ENCODE measurements at places on chromosomes 1 and 21. TPM values are rescaled to one million over a fixed set of nuclear protein-coding genes. Genes with fewer than 3 reads are reported as not detected.
A peak's percentile ranks its signal among the peaks of the same experiment; 100 is the strongest.

GRCh38 chr1:199515261-199515660 is 512.2 kb upstream of the NR5A2 start:
- H3K4me1 ChIP-seq: no peaks in the 10 kb centered on the region
- H3K4me3 ChIP-seq: no peak overlapping the region
- no peaks in the 10 kb centered on the region for H3K27me3 ChIP-seq
- DNase-seq: no peak

DNA sequence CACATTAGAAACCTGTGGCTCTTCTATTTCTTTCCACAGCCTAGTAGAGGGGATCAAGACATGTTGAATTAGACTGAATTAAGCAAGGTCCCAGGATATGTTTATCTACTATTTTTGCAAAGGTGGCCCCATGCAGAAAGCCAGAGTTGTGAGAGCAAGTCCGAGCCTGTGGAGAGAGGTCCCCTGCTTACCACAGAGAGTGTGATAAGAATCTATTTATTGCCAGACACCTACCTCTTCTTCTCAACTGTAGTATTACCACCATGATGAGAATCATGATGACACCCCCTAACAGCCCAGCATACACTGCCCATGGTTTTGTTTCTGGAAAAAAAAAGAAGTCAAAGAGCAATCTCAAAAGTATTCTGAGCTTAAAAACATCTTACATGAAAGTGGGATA is 23.0 kb downstream of the SLAMF1 start:
- H3K36me3 ChIP-seq: no peaks in the 10 kb centered on the region
- no peak overlapping the region for H3K4me3 ChIP-seq
- H3K27ac ChIP-seq: no peak overlapping the region

GRCh38 chr1:225479341-225479740 is 51.5 kb upstream of the LBR start:
- no peak for DNase-seq
- H3K36me3 ChIP-seq: no peaks in the 10 kb centered on the region
- H3K27ac ChIP-seq: no peak overlapping the region
- H3K27me3 ChIP-seq: no peaks in the 10 kb centered on the region
- H3K4me3 ChIP-seq: no peak overlapping the region
- H3K4me1 ChIP-seq: peaks cover 5% of the 10 kb centered on the region

GRCh38 chr1:207051191-207051943 is at the start of gene YOD1:
YOD1 (minus strand) TSS chr1:207051208; CDS start chr1:207051030, 178 bp downstream.
- peaks cover 10% of the 10 kb centered on the region for H3K36me3 ChIP-seq
- no peaks in the 10 kb centered on the region for H3K27me3 ChIP-seq
- peak within 1 kb of the TSS; percentile 99 for H3K27ac ChIP-seq
- DNase-seq: no peak
- peak within 1 kb of the TSS; percentile 96 for H3K4me3 ChIP-seq
- peaks cover 5% of the 10 kb centered on the region for H3K4me1 ChIP-seq

- no peak for DNase-seq
- peaks cover 12% of the 10 kb centered on the region for H3K36me3 ChIP-seq
- no peaks in the 10 kb centered on the region for H3K4me1 ChIP-seq
- H3K27me3 ChIP-seq: no peaks in the 10 kb centered on the region
Observed at GRCh38 chr1:197181982-197182381, 35.5 kb upstream of the ASPM start.

E2F2 gene
- total RNA-seq: 0.50 TPM

DNA sequence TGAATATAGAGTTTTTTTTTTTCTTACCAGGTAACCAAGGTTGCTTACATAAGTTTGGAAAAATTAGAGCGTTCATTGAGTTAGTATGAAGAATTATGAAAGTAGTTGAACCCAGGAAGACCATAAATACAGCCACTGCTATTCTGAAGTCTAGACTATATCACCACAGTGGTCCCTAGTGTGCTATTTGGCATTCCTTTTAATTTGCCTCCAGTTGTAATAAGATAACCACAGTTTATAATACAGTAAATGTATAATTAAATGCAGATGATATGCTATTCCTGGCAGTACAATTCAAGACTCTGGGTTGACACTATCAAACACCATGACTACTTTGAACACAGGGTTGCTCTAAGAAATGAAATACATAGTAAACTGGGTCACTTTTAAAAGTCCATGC is 270.5 kb downstream of the BRINP2 start:
- no peak overlapping the region for H3K4me3 ChIP-seq
- H3K27me3 ChIP-seq: no peaks in the 10 kb centered on the region
- DNase-seq: no peak
- H3K4me1 ChIP-seq: no peaks in the 10 kb centered on the region
- H3K36me3 ChIP-seq: no peaks in the 10 kb centered on the region

DNA sequence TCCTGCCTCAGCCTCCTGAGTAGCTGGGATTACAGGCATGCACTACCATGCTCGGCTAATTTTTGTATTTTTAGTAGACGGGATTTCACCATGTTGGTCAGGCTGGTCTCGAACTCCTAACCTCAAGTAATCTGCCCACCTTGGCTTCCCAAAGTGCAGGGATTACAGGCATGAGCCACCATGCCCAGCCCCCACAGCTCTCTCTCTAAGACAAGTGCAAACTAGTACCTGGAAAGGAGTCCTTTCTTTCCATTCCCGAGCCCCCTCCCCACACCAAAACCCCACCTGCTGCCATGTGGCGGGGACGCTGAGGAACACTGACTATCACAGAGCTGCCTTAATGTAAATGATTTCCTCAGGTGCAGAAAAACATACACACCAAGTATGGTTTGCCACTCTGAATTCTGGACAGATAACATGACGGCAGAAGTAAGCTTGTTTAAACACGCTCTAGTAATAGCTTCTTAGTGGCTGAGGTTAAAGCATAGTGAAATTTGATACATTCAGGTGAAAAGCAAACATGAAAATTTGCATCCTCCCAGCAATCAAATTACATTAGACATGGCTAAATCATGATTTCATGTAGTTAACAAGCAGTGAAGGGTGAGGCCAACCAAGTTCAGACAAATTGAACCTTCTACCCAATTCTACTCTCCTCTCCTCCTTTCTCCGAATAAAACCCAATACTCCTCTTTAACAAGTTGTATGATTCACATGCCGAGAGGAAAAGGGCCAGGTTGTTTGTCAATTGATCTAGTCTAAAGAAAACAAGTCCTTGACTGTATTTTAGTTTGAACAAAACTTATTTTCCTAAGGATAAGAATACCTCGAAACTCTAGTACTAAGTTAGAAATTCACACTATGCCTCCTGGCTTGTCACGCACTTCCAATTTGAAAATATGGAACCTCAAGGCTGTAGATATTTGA is 19.8 kb downstream of the ERRFI1 start:
- H3K27me3 ChIP-seq: no peaks in the 10 kb centered on the region
- H3K4me3 ChIP-seq: no peak overlapping the region
- no peaks in the 10 kb centered on the region for H3K36me3 ChIP-seq
- peak; percentile 70 for DNase-seq
- no peaks in the 10 kb centered on the region for H3K4me1 ChIP-seq

OR2L5 gene
- total RNA-seq: not detected

GUCA2B gene
- not detected for total RNA-seq

DNA sequence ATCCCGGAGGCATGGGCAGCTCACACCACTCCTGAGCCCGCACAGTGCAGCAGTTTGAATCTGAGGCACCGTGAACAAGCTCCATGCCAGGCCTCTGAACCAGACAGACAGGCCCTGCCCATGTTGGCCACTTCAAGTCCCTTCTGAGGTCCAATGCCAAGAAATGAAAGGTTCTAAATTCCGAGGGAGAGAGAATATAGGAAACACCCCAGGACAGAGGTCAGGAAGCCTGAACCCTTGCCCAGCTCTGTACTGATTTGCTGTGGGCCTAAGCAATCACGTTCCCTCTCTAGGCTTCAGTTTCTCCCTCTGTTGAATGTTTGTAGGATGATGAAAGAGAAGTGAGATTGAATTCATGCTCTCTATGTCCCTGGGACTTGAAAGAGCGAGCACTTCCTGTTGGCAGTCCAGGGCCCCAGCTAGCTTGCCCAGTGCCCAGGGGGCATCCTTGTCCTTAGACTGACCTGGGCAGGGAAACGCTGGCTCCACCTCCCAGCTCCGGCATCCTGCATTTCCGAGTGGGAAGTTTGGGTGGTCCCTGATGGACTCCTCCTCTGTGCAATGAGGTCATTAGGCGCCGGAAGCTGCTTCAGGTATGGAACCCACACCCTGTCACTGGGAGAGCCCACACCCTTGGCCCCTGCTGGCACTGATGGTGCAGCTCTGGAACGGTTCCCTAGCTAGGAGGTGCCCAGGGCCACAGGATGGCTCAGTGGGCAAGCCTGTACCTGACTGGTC is 242.4 kb upstream of the TMEM51 start:
- no peak for DNase-seq
- no peaks in the 10 kb centered on the region for H3K36me3 ChIP-seq
- H3K27me3 ChIP-seq: no peaks in the 10 kb centered on the region
- H3K4me3 ChIP-seq: no peak overlapping the region
- H3K27ac ChIP-seq: peak overlapping the region; percentile 19

GRCh38 chr1:113999799-114000198 is 20.5 kb downstream of the OLFML3 start:
- H3K36me3 ChIP-seq: no peaks in the 10 kb centered on the region
- no peak for DNase-seq
- no peak overlapping the region for H3K4me3 ChIP-seq
- no peak overlapping the region for H3K27ac ChIP-seq
- no peaks in the 10 kb centered on the region for H3K4me1 ChIP-seq

DNA sequence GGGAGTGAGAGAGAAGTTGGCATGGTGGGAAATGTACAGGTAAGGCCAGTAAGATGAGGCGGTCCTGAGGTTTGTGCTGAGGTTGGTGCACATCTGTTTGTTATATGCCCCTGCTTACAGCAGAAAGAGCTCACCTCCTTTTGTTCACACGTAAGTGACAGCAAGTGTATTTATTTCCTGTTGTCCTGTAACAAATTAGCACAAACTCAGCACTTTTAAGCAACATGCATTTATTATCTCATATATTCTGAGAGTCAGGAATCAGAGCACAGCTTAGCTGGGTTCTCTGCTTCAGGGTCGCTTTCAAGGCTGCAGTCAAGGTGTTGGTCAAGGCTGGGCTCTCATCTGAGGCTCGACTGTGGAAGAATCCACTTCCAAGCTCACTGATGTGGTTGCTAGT is 45.8 kb downstream of the TENT5C start:
- H3K27me3 ChIP-seq: no peaks in the 10 kb centered on the region
- H3K4me3 ChIP-seq: no peak overlapping the region
- H3K4me1 ChIP-seq: no peaks in the 10 kb centered on the region
- no peaks in the 10 kb centered on the region for H3K36me3 ChIP-seq

GRCh38 chr1:172917972-172918371 is 132.8 kb downstream of the TNFSF18 start:
- no peaks in the 10 kb centered on the region for H3K4me1 ChIP-seq
- H3K27ac ChIP-seq: no peak overlapping the region
- no peak overlapping the region for H3K4me3 ChIP-seq
- H3K36me3 ChIP-seq: no peaks in the 10 kb centered on the region
- DNase-seq: no peak
- no peaks in the 10 kb centered on the region for H3K27me3 ChIP-seq

C1orf94 gene
- total RNA-seq: not detected

SLC22A15 gene
- 9.8 TPM for total RNA-seq

GRCh38 chr1:2983706-2984398 is 37.4 kb upstream of the ACTRT2 start:
- no peaks in the 10 kb centered on the region for H3K4me1 ChIP-seq
- no peaks in the 10 kb centered on the region for H3K36me3 ChIP-seq
- no peaks in the 10 kb centered on the region for H3K27me3 ChIP-seq
- DNase-seq: peak; percentile 52
- H3K4me3 ChIP-seq: no peak overlapping the region
- H3K27ac ChIP-seq: no peak overlapping the region

ATF3 gene
- 12.8 TPM for total RNA-seq

KCNE1 gene
- total RNA-seq: 2.5 TPM

GRCh38 chr21:41726970-41727783 is 39.7 kb downstream of the RIPK4 start:
- no peak overlapping the region for H3K4me3 ChIP-seq
- DNase-seq: no peak
- H3K4me1 ChIP-seq: no peaks in the 10 kb centered on the region
- peaks cover 2% of the 10 kb centered on the region for H3K27me3 ChIP-seq
- H3K36me3 ChIP-seq: no peaks in the 10 kb centered on the region

DNA sequence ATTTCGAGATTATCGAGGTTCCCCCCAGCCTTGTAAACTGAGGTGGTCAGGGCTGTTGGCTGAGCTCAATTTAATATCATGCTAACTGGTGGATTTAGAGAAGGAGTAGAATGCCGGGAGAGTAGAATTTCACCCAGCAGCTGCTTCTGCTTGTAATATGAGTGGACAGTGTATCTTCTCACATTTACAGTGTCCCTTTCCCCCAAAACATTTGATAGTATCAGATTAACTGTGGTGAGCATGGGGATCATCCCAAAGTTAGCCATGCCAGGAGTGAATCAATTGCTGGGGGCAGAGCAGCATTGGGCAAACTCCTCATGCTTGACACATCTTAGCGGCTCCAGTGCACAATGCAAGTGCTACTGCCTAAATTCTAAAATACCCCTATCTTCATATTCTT is 9.2 kb upstream of the PPFIA4 start:
- no peaks in the 10 kb centered on the region for H3K27me3 ChIP-seq
- H3K4me3 ChIP-seq: no peak overlapping the region
- peaks cover 55% of the 10 kb centered on the region for H3K36me3 ChIP-seq
- DNase-seq: no peak
- H3K4me1 ChIP-seq: no peaks in the 10 kb centered on the region

GRCh38 chr1:7117399-7118281 is 332.4 kb downstream of the CAMTA1 start:
- peaks cover 6% of the 10 kb centered on the region for H3K4me1 ChIP-seq
- H3K27me3 ChIP-seq: no peaks in the 10 kb centered on the region
- H3K27ac ChIP-seq: no peak overlapping the region
- H3K36me3 ChIP-seq: no peaks in the 10 kb centered on the region

- no peak for DNase-seq
- no peak overlapping the region for H3K27ac ChIP-seq
Observed at GRCh38 chr1:167503626-167504466, 14.5 kb downstream of the CD247 start.

DNA sequence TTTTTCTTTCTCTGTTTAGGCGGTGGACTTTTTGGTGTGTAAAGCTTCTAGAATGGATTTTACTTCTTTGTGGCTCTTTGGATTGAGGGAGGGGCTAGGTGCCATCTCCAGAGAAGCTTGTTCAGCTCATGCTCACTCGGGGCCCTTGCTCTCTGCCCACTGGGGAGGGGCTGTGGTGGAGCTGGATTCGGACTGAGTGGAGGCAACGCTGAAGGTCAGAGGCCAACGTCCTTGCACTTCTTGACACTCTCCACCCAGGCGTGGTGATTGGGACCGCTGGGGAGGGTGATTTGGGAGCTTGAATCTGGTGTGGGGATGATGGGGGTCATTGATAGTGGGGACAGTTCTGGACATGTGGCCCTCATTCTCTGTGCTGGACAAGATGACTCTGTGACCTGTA is 52.6 kb downstream of the ADARB1 start:
- peaks cover 12% of the 10 kb centered on the region for H3K4me1 ChIP-seq
- no peak overlapping the region for H3K27ac ChIP-seq
- no peak overlapping the region for H3K4me3 ChIP-seq

TFF1 gene
- total RNA-seq: not detected

RHOU gene
- 22.1 TPM for total RNA-seq

- H3K27me3 ChIP-seq: no peaks in the 10 kb centered on the region
- no peak for DNase-seq
- no peak overlapping the region for H3K4me3 ChIP-seq
- no peaks in the 10 kb centered on the region for H3K4me1 ChIP-seq
Observed at GRCh38 chr1:63112155-63112900, 210.0 kb upstream of the FOXD3 start.
